ENCODE measurements at places on chromosomes 1 and 21. TPM values are rescaled to one million over a fixed set of nuclear protein-coding genes. Genes with fewer than 3 reads are reported as not detected.

DNA sequence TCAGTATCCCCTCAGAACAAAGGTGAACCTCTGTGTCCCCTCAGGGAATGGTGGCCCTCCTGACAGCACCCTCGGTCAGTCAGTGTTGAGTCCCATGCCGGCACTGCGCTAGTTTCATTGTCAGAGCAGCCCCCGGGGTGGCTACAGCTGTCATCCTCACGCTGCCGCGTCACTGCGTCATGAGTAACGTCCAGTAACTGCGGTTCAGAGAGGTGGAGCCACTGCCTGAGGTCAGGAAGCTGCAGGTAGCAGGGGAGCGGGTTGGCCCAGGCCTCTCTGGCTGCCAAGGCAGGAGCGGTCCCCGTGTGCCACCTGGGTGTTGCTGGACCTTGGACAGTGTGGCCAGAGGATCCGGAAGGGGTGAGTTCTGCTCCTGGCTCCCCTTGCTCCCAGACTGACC is 20.2 kb upstream of the WNT4 start:
- no peak for DNase-seq

GRCh38 chr1:8889103-8889846 is 10.8 kb upstream of the ENO1 start:
- DNase-seq: no peak

The HSPA6 gene
- 19.0 TPM for total RNA-seq

The ATP1A1 gene
- total RNA-seq: 200 TPM

DNA sequence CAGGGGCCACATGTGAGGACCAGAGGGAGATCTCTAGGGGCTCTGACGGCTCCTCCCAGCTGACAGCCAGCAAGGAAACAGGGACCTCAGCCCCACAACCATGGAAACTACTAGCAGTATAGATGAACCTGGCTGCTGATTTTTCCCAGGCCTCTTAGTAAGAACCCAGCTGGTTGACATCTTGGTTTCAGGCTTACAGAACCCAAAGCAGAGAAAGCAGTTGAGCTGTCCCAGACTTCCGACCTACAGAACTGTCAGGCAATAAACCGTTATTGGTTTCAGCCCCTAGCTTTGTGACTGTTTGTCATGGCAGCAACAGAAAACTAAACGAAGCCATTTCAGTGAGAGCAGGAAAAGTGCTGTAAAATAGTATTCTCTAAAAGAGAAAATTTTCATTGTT is 36.4 kb downstream of the ETS2 start:
- DNase-seq: no peak

- DNase-seq: no peak
These were observed 653 bp downstream of the FNDC10 start for GRCh38 chr1:1599030-1599934.

- no peak for DNase-seq
These were observed 299.8 kb upstream of the USP25 start for GRCh38 chr21:15430023-15430422.

DNA sequence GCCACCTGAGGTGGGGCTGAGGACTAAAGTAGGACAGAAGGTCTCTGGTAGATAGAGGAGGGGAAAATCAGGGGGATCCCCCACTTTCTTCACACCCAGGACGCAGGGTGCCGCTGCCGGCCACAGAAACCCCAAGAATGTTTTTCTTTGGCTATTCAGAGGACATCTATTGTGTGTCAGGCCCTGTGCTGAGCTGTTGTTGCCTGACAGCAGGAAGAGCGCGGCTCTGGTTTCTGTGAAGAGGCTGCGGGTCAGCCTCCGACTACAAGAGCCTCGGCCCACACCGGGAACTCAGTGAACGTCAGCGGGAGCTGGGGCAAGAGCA is 407 bp upstream of the PIGV start:
- no peak for DNase-seq

DNA sequence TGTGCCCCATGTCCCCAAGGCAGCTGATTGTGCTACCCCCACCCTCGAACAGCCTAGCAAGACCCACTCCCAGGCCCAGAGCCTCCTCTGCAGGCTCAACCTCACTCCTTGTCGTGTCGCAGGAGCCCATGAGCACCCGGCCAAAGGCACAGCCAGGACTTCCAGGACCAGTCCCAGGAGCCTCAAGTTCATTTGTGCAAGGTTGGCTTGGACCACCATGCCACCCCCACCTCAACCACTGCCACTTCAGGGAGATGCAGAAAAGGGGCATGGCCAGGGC is 54.4 kb upstream of the KRTAP11-1 start:
- no peak for DNase-seq

- DNase-seq: no peak
These were observed 25.6 kb downstream of the HHIPL2 start for GRCh38 chr1:222522105-222522915.

DNA sequence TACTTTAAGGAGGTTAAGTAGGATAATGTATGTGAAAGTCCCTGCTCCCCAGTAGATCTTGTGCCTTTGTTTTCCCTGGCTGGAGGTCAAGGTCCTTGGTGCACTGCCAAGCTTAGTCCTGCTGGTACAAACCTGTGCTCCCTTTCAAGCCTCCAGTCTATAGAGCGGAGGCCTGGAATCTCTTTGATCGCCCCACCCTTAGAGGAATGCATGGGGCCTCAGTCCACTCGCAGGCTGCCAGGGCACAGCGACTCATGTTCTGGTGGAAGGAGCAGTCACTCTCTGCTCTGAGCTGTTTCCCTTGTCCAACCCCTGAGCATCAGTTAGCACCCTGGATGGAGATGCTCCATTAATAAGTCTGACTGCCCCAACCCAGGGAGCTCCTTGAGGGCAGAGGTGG is 121.8 kb downstream of the HMGB4 start:
- DNase-seq: peak; percentile 68

- no peak for DNase-seq
These were observed 21.3 kb downstream of the FAM78B start for GRCh38 chr1:166145499-166145898.

GRCh38 chr1:46619656-46620258 is 3.1 kb upstream of the MOB3C start:
- no peak for DNase-seq

DNA sequence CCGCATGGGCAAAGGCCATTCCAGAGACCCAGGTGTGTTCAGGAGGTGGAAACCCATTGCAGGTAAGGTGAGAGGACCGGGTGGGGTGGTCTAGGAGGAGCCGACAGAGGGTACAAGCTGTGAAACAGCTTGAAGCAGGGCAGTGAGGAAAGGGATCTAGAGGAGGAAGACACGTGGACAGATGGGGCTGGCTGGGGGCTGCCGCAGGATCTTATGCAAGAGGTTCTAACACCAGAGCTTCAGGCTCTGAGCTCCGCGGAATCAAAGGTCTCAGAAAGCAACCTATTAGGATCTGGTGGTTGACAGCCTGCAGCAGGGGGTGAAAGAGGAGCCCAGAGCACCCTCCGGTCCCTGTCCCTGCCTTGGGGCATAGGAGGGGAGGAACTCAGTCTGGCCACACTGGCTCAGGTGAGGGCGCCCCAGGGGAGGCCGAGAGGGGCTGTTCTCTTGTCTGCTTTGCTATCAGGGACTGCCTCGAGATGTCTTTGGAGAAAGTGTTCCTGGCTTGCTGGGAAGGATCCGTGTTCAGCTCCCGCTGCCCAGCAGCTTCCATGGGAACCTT is 1.9 kb downstream of the TFF1 start:
- no peak for DNase-seq

- DNase-seq: no peak
These were observed 398.8 kb downstream of the SEC16B start for GRCh38 chr1:177571076-177571475.

The ZC3H12A gene
- total RNA-seq: 26.5 TPM

DNA sequence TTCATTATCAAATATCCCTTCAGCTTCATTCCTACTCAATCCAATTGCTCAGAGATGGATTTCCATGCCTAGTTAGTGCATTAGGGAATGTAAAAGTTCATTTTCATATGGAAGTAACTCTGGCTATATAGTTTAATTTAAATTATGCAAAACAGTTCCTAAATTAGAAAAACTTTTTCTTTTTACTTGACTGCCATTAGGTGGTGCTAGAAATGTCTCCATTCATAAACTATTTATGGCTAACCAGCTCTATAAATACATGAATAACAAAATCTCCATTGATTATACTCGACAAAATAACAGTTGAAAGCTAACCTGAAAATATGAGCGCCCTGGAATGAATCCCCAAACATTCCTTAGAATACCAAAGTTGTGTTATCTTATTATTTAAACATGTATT is 311.4 kb downstream of the USH2A start:
- no peak for DNase-seq

The MAEL gene
- not detected for total RNA-seq

The SPTA1 gene
- not detected for total RNA-seq

The MYOM3 gene
- 0.78 TPM for total RNA-seq

The WNT2B gene
- 5.8 TPM for total RNA-seq

- DNase-seq: no peak
These were observed 40.9 kb upstream of the LRRC8B start for GRCh38 chr1:89483757-89484077.

The KRTAP23-1 gene
- not detected for total RNA-seq

DNA sequence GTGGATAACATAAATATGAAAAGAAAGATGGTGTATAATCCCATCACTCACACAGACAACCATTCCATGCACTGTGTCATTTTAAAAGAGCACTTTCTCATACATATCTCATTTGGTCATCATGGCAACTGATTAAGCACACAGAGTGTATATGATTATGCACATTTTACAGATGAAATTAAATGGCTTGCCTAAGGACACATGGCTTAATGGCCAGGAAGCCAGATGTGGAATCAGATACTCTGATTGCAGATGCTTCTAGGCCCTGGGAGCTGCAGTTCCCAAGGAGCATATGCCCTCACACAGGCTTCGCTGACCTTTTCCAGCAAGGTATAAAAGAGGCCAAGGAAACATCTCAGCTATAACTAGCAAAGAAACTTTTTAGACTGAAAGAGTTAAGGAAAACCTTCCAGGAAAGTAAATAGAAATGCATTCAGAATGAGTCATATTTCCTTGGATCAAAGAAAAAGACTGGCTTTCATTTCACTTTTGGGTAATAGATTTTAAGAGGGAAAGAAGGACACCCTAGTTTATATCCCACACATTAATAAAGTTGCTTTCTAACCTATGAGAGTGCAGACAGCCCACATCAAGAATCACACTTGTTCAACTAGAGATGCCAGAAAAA is 19.6 kb upstream of the FAM89A start:
- no peak for DNase-seq

DNA sequence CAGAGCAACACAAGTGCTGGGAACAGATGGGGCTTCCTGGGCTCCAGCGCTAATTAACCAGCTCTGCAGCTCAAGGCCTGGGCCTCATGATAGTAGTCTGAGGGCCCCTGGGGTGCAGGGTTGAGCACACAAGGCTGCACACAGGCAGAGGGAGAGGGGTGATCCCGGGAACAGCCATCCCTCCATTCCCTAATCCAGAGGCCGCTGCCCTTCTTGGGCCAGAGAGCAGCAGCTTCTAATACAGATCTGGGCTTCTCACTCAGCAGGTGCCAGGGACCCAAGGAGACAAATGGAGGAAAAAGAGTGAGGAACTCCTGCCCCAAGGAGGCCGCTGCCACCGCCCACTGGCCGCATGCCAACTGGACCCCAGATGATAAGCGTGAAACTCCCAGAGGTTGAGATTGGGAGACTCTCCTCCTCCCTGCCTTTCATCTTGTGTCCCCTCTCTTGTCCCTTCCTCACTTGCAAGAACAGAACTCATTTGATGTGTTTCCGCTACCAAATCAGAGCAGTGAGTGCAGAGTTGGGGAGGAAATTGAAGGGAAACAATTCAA is 58.0 kb upstream of the IFNAR2 start:
- DNase-seq: no peak

The S100A7A gene
- not detected for total RNA-seq

GRCh38 chr1:209617755-209618154 is 34.2 kb downstream of the CAMK1G start:
- DNase-seq: no peak

The INAVA gene
- total RNA-seq: 0.45 TPM

DNA sequence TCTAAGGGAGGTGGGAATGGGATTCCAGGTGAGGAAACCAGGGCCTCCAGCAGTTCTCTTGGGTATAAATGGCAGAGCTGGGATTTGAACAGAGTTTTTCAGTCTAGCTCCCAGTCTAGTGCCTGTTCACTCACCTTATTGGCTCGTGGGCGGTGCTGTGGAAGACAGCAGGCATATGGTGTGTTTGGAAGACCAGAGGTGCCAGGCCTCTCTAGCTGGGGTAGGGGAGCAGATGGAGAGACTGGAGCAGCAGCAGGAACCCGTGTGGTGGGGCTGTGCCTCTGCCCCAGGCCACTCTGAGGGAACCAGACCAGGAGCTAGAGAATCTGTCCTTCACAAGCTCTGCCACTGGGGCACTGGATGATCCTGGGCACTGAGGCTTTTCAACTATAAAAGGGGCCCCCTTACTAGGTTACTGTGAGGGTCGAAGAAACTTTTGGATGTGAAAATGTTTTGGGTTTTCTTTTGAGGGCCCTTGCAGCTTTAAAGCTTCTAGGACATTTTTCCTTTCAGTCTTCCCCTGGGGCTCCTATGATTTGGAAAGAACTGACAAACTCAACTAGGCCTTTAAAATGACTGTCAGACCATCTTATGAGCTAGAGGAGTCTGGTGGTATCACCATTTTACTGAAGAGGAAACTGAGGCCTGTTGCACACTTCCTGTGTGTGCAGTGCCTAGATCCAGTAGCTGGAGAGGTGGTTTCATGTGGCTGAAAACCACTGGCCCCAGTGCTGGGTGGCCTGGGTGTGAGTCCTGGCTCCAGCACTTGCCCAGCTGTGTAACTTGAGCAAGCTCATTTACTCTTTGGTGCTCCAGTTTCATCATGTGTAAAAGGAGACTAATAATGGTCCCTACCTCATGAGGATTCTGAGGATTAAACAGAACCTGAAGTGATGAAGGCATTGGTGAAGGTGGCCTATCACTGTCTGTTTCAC is 6.1 kb downstream of the DMRTB1 start:
- DNase-seq: no peak

- no peak for DNase-seq
These were observed 45.3 kb upstream of the SIPA1L2 start for GRCh38 chr1:232675260-232675659.

The NMNAT2 gene
- 2.8 TPM for total RNA-seq

The S100A7 gene
- not detected for total RNA-seq

GRCh38 chr1:168676029-168676812 is 52.8 kb downstream of the DPT start:
- DNase-seq: no peak

DNA sequence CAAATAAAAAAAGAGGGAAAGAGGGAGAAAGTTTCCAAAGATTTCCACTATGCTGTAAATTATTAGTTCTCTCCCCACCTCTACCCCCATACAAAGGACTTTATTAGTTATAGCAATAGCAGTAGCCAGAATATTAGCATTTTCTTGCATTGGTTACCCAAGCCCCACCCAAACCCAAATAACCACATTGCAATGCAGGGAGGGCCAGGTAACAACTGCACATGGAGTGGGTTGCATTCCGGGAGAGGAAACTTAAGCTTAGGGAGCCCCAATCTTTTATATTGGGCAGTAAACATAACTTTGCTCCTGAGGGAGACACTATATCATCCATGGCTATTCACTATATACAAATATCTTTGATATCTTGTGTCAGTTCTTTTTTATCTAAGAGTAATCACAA is 6.0 kb downstream of the ADIPOR1 start:
- no peak for DNase-seq

The F13B gene
- total RNA-seq: not detected

Measured in aorta (tissue), 5 donors.